Sciatic nerve (tissue), 2 donors: ENCODE measurements at places on chromosomes 16 and 17.
A peak's percentile ranks its signal among the peaks of the same experiment; 100 is the strongest.

GRCh38 chr17:10666906-10667305 is 9.8 kb upstream of the MYH3 start:
- DNase-seq: no peak

DNA sequence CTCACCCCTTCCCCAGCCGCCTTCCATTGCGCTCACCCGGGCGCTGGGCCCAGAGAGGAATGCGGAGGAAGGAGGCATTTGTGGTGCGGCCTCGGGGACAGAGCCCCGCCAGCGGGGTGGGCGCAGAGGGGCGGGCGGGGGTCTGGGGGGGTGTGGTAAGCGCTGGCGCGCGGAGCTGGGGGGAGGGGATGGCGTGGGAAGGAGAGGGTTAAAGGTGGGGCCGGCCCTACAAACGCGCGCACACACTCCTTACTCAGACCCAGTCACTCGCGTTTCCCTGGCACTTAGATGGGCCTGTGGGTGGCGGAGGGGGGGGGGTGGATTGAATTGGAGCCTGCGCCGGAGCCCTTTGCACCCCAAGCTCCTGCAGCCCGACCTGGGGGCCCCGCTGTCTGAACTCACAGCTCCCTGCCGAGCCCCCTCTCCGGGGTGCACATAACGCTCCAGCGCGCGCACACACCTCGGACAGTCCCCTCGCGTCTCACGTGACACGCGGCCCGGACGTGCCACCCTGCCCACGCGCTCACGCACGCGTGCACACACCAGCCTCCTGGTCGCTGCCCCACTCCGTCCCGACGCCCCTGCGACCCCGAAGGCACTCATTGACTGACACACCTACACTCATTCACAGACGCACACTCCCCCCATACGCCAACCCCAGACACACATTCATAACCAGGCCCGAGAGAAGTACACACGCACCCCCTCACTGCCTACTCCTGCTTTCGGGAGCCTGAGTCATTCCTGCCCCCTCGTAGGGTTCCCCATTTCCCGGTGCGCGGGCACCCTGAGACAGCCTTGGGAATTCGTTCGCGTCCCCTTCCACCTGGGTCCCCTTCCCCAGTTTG is 844 bp downstream of the TBKBP1 start:
- DNase-seq: peak; percentile 84

GRCh38 chr17:58516644-58517377 is 2.4 kb upstream of the MTMR4 start:
- DNase-seq: no peak

- no peak for DNase-seq
Observed at GRCh38 chr17:82029391-82029790, 2.1 kb upstream of the RAC3 start.

DNA sequence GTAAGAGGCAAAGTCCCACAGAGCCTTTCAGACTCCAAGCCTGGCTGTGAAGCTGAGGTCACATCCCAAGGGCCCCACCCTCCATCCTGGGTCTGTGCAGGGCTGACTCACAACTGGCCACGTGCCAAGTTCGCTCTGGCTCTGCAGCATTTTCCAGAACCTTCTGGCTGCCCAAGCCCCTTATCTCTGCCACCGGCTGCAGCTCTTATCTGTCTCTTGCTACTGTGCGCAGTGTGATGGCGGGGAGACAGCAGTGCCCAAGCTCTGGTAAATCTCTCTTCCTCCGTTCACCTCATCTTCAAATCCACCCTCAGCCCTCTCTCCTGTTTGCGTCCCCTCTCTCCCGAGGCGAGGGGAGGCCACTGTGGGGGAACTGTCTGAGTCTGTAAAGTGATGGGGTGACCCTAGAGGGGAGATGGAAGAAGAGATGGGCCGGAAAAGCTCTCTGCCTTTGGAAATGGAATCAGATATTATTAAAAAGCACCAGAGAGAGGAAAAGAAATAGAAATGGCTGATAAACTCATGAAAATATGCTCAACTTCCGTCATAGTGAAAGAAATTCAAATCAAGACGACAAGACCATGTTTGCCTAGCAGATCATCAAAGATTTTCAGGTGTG is 162.7 kb upstream of the CDC42EP4 start:
- DNase-seq: peak; percentile 80

DNA sequence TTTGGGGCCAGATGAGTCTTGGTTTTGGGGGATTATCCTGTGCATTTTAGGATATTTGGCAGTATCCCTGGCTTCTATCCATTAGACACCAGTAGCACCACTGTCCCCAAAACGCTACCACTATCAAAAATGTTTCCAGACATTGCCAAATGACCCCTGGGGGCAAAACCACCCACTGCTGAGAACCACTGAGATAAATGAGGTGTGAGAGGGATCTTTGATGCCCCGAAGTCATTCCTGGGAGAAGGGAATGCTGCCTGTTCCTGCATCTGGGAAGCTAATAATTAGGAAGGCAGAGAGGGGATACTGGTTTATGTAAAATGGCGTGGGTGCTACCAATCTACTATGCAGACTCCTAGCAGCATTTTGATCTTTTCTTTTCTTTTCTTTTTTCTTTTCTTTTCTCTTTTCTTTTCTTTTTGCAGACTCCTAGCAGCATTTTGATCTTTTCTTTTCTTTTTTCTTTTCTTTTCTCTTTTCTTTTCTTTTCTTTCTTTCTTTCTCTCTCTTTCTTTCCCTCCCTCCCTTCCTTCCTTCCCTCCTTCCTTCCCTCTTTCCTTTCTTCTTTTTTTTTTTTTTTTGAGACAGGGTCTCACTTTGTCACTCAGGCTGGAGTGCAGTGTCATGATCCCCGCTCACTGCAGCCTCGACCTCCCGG is 8.8 kb upstream of the MT3 start:
- no peak for DNase-seq

- no peak for DNase-seq
Observed at GRCh38 chr17:19883537-19884215, 15.9 kb upstream of the ULK2 start.

- no peak for DNase-seq
Observed at GRCh38 chr17:60989379-60989778, 311.7 kb downstream of the BCAS3 start.

GRCh38 chr17:7441266-7441665 is 2.0 kb downstream of the FGF11 start:
- no peak for DNase-seq

DNA sequence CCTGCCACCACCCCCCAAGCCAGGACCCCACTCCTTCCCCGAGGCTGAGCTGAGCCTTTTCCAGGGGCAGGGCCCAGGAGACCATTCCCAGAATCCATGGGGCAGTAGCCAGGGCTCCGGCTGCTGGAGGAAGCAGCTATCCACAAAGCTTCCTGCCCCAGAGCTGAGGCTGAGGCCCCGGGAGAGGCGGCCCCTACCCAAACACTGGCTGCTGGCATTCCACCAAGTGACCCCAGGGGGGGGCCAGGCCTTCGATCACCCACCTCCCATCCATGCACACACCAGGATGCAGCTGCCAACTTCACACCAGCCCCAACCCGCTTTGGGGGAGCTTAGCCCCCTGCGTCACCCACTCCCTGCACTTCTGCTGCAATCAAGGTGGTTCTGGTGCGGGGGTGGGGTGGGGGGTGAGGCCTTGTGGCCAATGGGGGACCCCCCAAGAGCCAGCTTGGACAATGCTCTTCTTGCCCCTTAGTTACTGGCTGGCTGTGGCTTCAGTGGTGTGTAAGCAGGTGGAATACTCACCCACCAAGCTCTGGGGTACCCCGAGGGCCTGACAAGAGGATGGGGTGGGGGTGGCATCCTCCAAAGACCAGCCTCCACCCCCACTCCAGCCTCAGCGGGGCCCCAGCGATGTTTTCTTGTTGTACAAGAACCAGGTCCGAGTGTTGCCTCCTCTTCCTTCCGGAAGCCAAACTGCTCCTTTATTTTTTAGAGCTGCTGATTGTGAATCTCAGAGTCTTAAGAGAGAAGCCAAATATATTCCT is 16.8 kb downstream of the MYBBP1A start:
- no peak for DNase-seq

DNA sequence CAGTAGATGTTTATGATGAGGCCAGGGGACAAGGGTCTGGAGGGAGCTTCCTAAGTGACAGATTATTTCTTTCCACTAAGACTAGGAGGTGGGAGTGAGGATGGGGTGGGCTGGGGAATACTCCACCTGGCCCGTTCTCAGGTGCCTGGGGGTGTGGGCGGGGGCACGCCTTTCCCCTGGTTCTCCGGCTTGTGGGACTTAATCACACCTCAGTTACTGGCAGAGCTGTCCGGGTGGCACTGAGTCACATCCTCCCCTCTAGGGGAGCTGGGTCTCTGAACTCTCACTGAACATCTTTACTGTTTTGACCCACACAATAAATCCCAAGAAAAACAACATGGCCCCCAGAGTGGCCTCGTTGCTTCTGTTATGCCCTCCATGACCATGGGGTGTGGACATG is 332.8 kb downstream of the MAF start:
- no peak for DNase-seq

DNA sequence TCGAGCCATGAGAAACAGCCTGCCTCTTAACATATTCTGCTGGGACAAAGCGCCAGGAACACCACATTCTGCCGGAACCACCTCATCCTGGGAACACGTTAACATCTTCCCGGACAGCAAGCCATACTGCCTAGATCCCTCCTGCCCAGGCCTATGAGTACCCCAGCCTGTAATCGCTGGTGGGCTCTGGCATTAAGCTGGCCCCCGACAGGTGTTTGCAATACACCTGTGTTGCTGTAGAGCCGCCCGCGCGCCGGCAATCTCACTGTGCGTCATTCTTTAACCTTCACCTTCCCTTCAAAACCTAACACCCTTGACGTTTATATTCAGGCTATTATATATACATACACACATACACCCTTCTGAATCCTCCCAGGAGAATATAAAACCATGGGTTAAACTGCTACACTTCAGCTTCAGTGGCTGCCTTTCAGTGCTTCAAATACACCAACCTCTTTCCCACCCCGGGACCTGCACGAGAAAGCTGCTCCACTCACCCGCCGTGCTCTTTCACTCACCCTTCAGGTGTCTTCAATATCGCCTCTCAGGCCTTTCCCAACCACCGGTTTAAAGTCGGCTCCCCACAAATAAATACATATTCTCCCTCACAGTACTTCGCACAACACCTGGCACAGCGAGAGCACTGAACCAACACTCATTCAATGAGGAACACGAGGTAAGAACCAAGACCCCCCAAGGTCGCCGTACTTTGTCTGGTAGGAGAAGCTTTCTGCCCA is 1.0 kb upstream of the ENDOV start:
- DNase-seq: no peak

DNA sequence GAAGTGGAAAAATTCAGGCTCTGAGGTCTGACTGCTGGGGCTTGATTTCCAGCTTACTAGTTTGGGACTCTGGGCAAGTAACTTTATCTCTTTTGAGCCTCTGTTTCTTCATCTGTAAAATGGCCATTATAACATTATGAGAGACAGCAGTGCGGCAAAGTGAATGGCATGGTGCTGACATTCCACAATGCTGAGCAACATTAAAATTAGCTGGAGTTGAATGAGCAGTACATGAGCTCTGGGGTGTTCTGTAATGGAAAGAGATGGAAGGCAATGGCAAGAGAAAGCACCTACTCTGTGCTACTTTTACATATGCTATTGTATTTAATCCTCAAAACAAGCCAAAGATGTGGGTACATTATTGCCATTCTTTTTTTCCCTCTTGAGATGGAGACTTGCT is 535.7 kb upstream of the CDH11 start:
- no peak for DNase-seq

DNA sequence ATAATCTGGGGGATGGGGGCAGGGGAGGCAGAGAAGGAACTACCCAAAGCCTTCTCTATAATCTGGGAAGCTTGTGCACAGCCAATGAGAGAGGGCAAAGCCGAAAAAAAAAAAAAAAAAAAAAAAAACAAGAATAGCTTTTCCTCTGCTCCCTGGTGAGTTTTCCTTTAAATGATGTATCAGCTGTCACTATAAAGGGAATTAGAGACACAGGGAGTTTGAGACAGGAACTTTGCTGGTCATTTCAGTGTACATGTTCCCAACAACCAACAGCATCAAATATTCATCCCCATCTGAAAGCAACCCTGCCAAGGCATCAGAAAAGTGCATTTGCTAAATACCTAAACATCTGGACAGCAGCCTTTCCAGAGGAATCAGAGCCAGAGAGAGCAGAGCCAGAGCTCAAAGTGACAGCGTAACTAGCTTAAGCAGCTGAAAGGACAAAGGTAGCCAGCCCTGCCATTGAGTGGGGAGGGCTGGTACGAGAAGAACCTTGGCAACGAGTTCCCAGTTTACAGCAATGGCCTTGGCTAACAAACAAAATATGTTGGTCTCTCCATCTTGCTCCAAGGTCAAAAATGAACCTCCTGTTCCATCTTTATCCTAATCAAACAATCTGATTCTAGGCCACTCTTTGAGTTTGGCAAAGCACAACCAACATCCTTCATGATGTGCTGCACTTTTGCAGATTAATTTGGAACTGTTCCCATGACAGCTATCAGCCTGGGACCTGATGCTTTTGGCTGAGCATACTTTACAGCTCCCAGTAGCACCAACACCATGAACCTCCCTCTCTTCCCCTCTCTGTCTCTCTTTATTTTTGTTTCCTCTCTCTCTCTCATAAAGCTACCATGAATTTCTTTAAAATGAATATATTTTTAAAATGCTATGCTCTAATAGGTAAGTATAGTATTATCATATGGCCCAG is 143.7 kb upstream of the GNAO1 start:
- no peak for DNase-seq

GRCh38 chr17:77819497-77819896 is 139.0 kb upstream of the TNRC6C start:
- no peak for DNase-seq

- DNase-seq: no peak
Observed at GRCh38 chr16:84932681-84933080, 78.7 kb downstream of the ZDHHC7 start.

DNA sequence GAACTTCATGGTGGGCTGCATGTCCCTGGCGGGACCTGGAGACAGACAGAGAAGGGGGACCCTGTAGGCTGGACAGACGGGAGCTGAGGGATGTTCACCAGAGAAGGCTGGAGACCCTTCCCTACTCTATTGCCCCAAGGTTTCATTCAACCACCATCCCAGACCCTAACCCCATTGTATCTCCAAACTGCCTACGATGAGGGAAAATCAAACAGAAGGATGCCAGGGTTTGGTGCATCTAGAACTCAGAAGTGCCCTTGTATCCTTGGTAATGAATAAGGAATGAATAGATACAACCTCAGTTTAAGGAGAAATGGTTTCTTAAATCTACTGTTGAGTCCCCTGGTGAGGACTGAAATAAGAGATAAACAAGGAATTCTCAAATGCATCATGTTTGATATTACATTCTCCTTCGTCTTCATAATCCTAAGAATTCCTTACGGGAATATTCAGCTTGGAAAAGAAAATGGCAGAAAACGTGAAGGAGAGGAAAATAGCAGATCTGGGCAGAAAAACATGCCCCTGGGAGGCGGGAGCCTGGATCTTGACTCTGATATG is 16.4 kb downstream of the TNS4 start:
- DNase-seq: no peak

GRCh38 chr16:51535591-51535990 is 384.5 kb upstream of the SALL1 start:
- no peak for DNase-seq

- peak; percentile 62 for DNase-seq
Observed at GRCh38 chr16:20774703-20775362, 11.0 kb downstream of the ACSM3 start.
